ENCODE measurements at places on chromosomes 13 and 19.

DNA sequence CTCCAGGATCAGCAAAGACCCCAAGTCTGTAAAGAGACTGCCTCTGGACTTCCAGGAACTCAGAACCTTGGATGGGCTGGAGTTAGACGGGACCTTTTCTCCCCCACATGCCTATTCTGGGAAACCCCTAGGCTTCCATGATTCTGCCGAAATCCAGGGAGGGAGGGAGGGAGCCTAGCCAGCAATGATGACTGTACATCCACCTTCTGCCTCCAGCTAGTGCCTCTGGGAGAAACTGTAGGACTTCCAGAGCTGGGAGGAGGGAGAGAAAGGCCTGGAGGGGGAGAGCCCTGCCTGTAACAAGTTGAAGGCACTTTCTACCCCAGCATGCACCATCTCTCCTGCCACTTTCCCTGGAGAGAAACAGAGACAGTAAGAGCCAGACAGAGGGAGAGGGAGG is 6.0 kb upstream of the HAS1 start:
- no peak for DNase-seq

DNA sequence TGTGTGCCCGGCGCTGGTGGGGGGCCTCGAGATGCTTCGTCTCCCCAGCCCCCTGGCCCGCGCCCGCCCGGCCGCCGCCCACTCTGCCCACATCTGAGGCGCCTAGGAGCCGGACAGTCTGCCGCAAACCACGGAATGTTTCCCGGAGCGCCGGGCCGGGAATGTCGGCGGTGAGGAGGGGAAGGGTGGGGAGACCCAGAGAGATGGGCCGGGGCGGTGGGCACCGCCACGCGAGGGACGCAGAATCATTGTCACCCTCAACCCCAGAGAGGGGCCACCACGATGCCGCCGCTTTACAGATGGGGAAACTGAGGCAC is 46.1 kb upstream of the NFIC start:
- DNase-seq = no peak

DNA sequence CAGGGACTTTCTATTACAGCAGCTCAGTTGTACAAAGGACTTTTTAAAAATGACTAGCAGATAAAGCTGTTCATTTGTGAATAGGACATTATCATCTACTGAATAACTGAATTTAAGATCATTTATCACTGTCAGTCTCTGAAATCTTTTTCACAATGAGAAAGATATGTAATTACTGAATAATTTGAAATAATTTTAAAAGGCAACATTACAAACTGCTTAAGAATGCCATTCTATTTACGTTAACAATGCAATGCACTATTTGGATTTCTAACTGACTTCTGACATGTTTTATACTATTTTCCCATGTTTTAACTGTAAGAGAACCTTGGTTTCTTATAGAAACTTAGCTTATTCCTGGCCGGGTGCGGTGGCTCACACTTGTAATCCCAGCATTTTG is 2033.0 kb upstream of the PCDH20 start:
- DNase-seq = no peak

- DNase-seq = no peak
Observed at GRCh38 chr13:29439601-29440388, 155.7 kb downstream of the SLC7A1 start.

- no peak for DNase-seq
Observed at GRCh38 chr13:95269756-95270155, 31.5 kb downstream of the ABCC4 start.

DNA sequence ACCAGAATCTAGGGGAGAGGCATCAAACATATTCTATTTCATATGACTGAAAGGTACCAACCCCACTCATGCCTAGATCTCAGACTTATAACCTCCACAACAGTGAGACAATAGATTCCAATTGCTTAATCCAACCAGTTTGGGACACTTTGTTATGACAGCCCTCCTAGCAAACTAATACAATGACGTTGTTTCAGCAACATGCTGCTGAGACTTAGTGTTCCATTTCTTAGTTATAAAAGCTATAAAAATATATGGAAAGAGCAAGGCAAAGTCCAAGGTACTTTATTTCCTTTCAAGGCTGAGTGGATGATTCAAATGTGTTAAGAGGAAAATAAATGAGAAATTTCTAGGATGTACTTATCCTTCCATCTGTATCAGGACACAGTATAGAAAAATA is 352.0 kb downstream of the FGF14 start:
- no peak for DNase-seq
